ENCODE measurements at places on chromosomes 6 and 20.

GRCh38 chr6:18209539-18210197 is 54.4 kb downstream of the KDM1B start:
- DNase-seq, result no peak

GRCh38 chr6:155388591-155388990 is 67.0 kb downstream of the NOX3 start:
- no peak for DNase-seq

GRCh38 chr6:140138311-140139010 is 764.0 kb upstream of the CITED2 start:
- no peak for DNase-seq

DNA sequence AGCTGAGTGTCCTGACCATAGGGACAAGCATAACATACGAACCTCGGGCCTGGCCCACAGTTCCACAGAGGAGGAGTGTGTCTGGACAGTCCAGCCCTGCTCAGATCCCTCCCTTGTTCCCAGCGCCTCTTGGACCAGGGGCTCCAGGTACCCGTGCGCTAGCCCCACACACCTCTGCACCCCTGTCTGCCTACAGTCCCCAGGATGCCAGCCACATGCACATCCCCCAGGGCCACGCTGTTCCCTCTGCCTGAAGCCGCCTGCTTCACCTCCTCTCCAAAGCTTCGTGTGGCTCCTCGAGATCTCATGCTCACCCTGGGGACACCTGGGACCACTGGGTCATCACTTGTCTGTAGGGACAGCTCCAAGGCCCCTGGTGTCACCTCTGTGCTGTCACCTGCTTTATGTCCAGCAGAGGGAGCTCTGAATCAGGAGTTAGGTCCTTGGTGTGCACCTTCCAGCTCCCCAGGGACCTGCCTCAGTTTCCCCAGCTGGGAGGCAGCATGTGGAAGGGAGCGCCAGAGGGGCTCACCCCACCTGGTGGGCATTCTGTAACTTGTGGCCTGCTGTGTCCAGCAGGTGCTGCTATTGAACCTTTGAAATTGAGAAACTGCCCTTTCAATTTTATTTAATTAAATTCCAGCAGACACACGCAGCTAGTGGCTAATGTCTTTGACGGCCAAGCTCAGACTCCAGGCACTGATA is 7.3 kb upstream of the YTHDF1 start:
- peak; percentile 73 for DNase-seq

DNA sequence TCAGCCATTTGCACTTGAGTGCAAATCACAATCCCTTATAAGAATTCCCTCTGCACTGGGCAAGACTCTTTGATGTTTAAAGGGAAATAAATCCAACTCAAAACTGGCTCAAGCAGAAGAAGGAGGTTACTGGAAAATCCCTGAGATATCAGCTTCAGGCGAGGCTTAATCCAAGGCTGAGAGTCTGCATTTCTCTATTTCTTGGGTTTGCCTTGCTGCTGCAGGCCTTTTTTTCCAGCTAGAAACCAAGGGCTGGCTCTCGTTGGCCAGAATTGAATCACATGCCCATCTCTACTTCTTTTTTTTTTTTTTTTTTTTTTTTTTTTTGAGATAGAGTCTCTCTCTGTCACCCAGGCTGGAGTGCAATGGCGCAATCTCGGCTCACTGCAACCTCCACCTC is 11.7 kb downstream of the HCK start:
- no peak for DNase-seq

- no peak for DNase-seq
These were observed 33.3 kb upstream of the TGM2 start for GRCh38 chr20:38198238-38198861.

DNA sequence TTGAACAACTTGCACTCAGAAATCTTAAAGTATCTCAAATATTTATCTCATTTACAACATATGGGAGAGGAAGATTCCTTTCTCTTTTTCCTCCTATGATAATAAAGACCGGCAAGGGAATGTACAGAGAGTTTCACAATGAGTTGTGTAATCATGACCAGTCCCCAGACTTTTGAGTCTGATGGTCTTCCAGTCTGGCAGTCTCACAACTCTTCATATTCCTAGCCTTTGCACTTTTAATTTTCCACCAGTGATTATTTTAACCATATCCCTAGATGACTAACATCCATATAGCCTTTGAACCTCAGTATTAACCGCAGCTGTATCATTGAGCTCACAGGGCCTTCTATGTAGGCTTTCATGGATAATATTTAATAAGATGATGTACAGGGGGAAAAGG is 278.5 kb downstream of the KHDC1L start:
- no peak for DNase-seq

- DNase-seq, result no peak
These were observed 547 bp downstream of the SAMD5 start for GRCh38 chr6:147508866-147509608.

DNA sequence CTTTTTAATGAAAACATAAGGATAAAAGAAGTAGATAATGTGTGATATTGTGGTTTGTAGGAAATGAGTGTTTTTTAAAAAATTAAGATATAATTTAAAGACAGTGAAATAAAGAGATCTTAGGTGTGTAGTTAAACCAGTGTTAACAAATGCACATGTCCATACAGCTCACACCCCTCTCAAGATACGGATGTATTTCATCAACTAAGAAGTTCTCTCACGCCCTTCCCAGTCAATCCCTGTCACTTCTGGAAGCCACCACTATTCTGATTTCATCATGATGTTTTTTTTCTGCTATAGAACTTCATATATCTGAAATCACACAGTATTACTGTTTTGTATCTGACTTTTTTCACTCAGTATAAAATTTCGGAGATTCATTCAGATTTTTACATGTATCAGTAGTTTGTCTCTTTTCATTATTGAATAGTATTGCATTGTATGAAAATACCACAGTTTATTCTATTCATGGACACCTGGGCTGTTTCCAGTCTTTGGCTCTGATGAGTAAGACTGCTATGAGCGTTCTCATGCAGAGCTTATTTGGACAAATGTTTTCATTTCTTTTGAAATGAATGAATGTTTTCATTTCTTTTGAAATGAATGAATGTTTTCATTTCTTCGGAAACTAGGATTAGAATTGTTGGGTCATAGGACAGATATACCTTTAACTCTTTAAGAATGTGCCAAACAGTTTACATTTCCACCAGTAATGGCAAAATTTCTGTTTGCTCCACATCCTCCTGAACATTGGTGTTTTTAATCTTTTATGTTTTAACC is 49.7 kb upstream of the ELOVL5 start:
- DNase-seq, result no peak

GRCh38 chr20:44527716-44528199 is 5.9 kb upstream of the SERINC3 start:
- no peak for DNase-seq

DNA sequence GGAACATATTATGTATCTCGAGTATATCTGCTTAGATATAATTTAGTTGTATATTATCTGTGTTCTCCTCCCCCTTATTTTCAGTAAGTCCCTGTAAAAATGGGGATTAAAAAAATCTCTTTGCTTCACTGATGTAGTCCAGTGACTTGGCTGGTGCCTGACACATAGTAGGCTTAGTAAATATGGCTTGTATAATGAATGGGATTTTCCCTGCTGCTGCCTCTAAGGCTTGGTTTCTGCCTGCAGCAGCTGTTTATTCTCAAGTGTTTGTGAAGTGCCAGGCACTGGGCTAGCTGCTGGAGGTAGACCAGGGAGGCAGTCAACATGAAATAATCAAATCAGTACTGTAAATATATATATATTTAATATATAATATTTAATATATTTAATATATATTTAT is 1.6 kb upstream of the ZFP64 start:
- peak; percentile 76 for DNase-seq

- DNase-seq, result no peak
These were observed 62.2 kb upstream of the BMP2 start for GRCh38 chr20:6705106-6705766.

DNA sequence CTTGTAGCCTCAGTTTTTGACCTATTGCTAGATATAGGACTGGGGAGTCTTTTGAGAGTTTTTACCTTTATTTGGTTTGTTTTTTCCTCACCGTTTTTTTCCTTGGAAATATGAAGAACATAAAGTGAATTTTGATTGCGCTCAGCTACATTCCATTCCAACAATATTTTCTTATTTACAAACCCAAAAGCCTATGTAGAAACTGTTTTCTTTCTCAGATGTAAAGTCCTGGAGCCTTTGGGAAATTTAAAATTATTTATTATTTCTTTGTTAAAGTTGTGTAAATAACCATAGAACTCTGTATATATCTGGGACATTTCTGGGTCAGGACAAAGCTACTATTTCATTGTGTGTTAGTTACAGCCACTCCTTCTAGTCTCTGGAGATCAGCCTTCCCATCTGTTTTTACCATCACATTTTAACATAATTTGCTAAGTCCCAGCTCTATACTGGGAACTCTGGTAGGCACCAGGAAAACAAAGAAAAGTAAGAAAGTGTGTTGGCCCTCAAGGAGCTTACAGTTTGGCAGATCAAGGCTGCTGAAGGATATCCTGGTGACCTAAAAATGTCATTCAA is 68.8 kb downstream of the JAG1 start:
- no peak for DNase-seq

- DNase-seq, result peak; percentile 5
These were observed 32.6 kb upstream of the PHACTR3 start for GRCh38 chr20:59571551-59572314.

DNA sequence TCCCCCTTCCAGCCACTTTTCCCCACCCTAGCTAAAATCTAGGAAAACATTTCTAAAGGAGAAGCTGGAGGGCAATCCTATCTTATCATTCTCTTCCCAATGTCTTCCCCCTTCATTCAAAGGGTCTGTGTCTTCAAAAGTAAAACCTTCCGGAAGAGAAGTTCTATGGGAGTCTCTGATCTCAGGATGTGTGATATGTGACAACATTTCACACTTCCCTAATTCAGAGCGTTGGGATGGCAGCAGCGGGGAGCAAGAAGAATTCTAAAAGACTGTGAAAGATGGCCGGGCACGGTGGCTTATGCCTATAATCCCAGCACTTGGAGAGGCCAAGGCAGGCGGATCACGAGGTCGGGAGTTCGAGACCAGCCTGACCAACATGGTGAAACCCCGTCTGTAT is 65.4 kb upstream of the AKIRIN2 start:
- DNase-seq, result no peak

DNA sequence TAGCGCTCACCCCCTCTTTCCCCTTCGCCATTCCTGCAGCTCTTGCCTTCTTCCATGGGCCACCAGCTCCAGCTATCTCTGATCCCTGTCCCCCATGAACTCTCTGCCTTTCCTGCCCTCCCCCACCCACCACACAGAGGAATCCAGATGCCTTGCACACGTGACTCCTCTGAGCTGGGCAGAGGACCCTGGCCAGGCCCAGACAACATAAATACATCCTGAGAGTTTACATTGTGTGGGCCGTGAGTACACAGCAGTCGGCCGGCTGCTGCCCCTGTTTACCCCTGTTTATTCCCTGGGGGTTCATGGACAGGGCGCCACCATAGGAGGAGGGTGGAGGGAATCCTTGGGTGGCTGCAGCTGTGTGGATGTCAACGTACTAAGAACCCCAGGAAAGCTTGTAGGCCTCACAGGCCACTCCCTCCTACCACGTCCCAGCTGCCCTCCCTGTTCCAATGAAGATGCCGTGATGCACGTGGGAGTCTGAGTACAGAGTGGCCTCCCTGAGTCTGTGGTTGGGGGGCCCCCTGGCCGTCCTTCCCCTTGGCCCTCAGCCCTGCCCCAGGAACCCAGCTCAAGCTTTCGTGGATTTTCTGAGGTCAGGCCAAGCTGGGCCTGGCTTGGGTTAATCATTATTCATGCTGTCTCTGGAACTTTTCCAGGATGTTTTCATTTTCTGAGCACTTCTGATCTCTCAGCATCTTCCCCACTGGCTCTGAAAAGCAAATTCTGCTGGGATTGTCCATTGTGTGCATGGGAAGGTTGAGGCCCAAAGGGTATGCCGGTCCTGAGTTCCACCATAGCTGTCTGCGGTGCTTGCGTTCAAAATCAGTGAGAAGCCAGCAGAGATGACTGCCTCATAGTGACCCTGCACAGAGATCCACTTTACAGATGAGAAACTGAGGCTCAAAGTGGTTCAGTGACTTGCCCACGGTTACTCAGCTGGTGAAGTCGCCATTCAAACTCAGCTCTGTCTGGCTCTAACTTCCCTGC is 136.3 kb downstream of the MRPL14 start:
- DNase-seq, result no peak

DNA sequence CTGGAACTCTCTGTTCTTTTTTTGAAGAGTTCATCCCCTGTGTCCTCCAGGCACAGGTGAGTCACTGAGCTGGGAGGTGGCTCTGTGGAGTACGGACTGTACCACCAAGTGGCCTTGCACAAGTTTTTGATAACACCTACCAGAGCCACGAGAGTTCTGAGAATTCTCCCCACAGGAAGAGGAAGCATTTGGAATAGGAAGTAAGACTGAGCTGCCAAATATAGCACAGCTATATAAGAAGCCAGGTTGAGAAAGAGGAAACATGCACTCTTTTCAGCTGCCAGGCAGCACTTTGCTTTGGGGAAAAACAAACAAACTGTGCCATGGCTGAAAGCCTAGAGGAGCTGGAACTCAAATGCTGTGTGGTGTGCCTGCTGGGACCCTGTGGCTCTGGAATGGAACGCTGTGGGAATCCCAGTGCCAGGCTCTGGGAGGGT is 70.8 kb upstream of the RIPOR2 start:
- peak; percentile 65 for DNase-seq

DNA sequence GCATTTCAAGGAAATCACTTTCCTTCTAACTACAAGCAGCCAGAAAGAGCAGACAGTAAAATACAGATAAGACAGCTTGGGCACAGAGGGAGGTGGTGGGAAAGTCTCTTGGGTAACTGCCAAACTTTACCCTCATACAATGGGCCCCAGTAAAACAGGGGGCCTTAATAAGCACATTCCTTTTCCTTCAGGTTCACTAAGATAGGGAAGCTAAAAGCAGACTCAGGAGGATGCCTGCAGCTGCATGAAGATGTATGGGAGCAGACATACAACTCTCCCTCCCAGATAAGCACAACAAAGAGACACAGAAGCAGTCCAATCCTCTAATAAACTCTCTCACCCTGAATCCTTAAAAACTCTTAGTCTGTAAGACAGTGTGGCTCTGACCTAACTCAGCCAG is 49.0 kb downstream of the SIM1 start:
- no peak for DNase-seq

GRCh38 chr6:148791372-148791771 is 44.5 kb downstream of the UST start:
- no peak for DNase-seq

- no peak for DNase-seq
These were observed 12.4 kb downstream of the PXMP4 start for GRCh38 chr20:33707668-33708067.

All from NCI-H345 (cell line).